ENCODE measurements at places on chromosomes 12 and 14.

DNA sequence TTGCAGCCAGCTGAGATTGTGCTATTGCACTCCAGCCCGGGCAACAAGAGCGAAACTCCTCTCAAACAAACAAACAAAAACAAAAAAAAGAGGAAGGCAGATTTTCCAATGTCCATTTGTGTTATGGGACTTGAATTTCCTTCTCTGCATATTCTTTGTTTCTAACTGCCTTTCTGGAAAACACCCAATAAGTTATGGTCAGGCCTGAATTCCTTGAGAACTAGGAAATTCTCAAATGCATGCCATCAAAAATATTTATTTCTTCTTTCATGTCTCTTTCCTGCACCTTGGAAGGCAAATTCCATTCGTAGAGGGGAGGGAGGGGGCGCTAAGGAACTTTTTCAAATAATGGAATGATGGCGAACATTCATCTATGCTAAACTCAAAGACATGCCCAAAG, 117.6 kb upstream of the TMCC3 start:
- no peak for DNase-seq

GRCh38 chr14:76261371-76261811, 109.7 kb downstream of the GPATCH2L start:
- no peak for DNase-seq

DNA sequence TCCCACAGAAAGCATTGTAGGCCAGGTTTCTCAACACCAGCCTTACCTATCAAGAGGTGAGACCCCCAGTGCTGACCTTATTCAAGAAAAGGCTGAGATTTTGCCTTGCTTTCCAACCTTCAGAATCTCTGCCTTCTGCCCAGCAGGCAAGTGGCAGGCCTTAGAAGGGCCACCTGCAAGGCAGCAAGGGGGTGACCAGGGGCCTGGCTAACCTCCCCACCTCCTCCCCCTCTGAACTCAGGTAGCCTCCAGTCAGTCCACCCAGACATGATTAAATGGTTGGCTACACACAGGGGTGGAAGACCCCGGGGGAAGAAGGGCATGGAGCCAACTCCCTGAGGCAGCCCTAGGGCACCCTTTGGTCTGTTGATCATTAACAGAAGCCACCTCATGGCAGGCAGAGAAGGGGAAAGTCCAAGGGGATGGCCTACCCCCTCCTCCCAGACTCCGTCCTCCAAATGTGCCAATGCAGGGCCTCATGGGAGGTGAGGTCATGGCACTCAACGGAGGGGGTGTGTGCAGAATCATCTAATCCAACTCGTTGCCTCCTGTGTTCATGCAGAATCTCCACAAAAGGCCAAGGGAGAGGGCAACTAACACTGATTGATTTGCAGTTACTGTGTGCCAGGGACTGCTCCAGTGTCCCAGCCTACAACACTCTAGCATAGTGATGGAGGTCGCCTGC, 8.5 kb downstream of the ZFP36L1 start:
- DNase-seq = no peak

DNA sequence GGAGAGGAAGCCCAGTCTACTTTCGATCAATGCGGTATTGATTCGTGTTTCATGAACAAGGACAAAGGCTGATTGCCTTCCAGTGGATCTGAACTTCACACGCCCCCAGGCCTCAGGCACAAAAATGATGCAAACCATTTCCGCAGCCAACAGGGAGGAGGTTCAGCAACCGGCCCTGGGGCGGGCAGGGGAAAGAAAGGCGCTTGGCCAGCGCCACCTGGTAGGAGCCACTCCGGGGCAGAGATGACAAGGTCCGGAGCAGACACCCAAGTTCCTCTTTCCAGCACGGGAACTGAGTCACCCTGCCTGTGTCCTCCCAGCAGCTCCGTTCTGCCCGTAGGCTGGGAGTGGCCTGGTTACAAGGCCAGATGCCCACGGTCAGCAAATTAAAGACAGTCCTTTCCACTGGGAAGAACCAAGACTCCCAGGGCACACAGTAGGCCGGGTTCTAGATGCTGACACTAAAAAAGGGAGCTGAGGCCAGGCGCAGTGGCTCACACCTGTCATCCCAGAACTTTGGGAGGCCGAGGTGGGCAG, 136.3 kb downstream of the SCARB1 start:
- no peak for DNase-seq

DNA sequence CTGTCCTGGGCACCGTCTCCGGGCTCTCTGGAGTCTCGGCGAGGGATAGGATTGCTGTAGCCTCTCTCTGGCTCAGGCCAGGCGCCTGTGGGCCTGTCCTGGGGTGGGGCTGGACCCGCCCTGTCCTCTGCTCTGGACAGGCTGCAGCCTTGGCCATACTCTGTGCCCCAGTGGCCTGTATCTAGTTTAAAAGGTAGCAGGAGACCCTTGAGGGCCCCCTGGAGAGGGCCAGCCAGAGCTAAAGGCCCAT, 1.8 kb downstream of the KIF26A start:
- no peak for DNase-seq

DNA sequence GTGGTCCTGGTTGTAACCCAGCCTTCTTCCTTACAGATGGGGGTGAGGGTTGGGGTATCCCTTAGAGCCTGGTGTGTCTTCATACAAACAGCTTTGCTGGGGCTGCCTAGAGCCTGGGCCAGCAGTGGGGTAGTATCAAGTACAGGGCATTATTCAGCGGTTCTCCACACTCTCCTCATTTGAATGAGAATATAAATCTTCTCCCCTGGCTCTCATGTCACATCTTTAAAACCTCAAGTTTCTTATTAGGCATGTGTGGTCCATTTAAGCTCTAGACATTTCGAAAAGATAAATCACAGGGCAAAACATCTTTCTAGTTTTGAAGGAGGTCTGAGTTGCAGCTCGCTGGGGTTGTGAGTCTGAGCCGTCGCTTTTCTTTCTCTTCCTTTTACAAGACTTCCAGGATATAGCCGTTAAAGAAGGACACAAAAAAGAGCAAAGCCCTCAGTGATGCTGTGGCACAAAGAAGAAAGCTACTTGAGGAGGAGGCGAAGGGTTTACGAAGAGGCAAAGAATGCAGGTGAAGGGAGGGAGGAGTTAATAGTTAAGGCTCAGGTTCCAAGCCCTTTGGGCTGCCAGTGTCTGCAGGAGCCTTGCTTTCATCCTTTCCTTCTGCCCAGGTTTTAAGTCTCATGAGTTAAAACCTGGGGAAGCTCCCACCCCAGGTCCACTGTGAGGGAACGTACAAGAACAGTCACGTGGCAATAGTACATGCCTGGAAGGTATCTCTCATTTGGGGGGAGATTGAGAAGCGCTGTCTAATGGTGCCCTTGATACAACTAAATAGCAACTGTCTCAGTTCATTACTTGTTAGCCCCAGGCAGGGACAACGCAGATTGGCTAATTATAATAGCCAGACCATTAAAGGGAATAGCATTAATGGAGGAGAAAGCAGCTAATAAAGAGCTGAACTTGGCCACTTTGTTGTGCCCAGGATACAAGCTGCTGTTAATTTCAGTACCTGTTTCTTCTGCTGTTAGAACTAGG, 94.2 kb downstream of the ETV6 start:
- no peak for DNase-seq

Data from NCI-H187 treated with DMSO at 0.1 percent for 48 hours (cell line).